Hematopoietic multipotent progenitor cell (in vitro differentiated cells): ENCODE measurements at places on chromosomes 4 and X.

- no peak for DNase-seq
Measured at GRCh38 chrX:102658556-102658955, 7.3 kb downstream of the GPRASP1 start.

DNA sequence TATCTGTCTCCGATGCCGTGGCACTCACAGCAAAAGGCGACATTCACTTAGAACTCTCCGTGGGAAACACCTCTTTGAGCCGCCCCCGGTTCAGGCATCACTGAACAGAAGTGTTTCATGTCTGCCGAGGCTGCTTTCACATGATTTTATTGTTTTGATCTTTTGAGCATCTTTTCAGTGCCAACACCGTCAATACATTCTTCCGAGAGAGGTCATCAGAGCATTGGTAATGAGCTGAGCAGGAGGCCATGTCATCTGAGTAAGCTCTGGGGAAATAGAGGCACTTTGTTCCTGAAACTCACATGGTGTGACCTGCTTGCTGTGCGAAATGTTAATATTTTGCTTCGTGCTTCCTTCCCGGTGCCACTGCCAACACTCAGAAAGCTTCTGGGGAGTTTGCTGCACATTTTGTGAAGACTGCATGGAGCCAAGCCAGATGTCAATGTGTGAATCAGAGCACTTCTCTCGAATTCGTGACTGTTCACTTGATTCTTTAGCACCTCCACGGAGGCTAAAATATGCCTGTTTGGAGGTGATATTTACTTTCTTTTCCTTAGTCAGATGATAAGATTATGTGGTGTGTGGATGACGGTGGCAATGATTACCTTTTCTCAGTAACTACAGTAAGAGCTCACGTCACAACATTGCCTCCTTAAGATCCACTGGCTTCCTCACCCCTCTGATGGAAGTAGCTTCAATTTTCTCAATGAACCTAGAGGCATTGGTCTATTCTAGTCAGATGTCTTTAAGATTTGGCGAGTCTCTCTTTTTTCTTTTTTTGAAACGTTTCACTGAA, 222.3 kb upstream of the HS3ST1 start:
- DNase-seq: no peak

DNA sequence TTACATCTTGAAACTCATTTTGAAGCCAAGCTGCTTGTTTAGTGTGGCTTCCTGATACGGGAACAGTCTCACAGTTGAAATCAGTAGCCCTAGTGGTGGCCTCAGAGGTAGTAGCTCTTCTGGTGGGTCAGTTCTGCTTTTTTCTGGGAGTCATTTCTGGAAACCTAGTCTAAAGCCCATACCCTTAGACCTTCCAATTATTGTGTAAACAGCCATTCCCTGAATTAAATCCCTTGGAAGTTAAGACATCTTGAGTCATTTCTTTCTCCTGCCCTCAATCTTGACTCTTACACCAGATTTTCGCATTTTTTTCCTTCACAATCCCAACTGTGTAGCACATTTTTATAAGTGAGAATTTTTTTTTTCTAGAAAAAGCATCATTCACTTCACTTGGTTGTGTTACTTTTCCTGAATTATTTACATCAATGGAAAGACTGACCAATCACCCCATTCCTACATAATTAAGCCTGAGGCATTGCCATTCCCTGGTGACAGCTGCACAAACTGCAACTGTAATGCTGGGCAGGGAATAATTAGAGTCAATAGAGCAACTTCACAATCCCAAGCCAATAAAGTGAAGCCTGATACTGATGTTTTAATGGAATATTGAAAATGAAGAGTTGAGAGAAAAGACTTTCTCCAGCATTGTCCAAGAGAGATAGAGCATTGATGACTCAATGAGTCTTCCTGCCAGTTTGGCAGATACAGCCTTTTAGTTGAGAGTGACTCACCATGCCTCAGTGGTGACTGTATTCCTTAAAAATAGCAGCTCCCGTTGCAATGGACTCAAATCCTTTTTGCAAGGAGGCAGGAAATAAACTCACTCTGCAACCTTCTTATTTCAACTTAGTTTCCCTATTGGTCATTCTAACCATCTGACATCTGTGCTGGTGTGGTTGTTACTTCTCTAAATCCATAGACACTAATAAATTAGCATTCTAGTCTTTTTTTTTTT, 13.0 kb upstream of the SEPSECS start:
- peak; percentile 28 for DNase-seq

DNA sequence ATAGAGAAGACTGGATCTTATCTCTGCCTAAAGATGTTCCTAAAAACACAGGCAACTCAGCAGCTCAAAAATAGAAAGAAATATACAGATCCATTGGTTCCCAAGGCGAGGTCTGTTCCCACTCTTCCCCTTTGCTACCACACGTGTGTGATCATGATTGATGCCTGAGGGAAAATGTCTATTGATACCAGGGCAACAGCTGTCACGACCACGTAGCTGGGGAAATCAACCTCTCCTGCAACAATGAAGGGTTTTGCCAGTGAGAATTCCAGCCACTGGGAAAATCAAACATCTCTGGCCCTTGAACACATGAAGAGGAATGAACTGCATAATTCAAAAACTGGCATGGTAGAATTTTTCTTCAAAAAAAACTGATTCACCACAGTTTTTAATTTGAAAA, 131.0 kb upstream of the MAP3K15 start:
- DNase-seq: no peak

GRCh38 chr4:137198791-137199190, 333.5 kb downstream of the PCDH18 start:
- DNase-seq: no peak

- DNase-seq: peak; percentile 72
Measured at GRCh38 chrX:129741880-129742758, 3.3 kb downstream of the XPNPEP2 start.

- DNase-seq: no peak
Measured at GRCh38 chr4:157934151-157934550, 238.7 kb downstream of the GASK1B start.

GRCh38 chrX:17372052-17372451, 2.9 kb upstream of the NHS start:
- DNase-seq: no peak

GRCh38 chrX:153853180-153853901, 23.0 kb upstream of the PDZD4 start:
- no peak for DNase-seq

GRCh38 chr4:61427818-61428495, 227.8 kb downstream of the ADGRL3 start:
- no peak for DNase-seq

- no peak for DNase-seq
Measured at GRCh38 chrX:47175588-47175980, 18.0 kb upstream of the UBA1 start.

DNA sequence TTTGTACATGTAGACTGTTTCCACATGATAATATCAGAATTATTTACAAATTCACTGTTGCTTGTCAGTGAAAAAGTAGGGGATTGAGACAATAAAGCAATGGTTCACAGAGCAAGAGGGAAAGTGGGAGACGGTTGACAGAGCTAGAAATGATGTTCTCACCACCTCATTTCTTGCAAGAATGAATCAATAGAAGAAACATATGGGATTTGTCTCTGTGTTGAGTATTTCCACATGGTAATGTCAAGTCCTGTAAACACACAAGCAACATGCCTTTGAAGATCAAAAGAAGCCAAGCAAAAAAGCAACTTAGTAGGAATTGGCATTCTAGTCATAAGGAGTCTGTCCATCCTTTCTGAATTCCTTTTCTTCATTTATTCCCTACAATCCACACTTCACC, 1806.6 kb upstream of the AGA start:
- DNase-seq: no peak

GRCh38 chr4:109798866-109799265, 2.9 kb downstream of the CFI start:
- DNase-seq: no peak

DNA sequence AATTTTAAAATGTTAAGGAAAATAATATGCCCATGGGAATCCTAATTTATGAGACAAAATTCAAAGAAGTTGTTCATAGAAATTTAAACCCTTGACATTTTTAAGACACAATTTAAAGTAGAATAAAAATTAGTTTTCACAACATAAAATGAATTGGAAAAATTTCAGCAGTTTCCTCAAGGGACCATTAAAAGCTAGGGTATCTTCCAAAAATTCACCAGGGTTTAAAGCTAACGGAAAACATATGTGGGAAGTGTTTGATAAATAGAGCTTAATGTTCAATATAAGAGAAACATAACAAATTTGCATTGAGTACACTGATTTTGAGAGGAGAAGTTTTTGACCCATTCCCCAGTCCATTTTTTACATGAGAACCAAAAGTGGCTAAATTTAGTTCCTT, 228.9 kb upstream of the TTC29 start:
- DNase-seq: no peak
